ENCODE measurements at places on chromosomes 7 and 10.

DNA sequence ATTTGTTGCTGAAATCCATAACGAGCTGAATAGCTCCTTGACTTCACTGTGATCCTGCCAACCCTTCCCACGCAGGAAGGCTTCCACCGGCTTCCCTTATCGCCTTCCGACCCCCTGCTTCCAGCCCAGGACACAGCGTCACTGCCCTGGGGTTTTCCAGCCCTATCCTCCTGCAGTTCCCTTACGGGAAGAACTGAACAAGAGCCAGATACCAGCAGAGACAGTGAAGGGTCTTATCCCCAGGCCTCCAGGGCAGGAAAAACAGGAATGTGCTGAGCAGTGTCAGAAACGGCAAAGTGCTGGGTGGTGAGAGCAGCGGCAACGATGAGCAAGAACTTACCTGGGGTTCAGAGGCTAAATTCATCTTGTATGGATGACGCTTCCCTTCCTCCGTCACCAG is 22.4 kb downstream of the PDLIM1 start:
- DNase-seq = no peak

- no peak for DNase-seq
These were observed 5.1 kb downstream of the SCART1 start for GRCh38 chr10:133458710-133459453.

- DNase-seq = no peak
These were observed 117.8 kb upstream of the INSYN2A start for GRCh38 chr10:127313996-127314700.

DNA sequence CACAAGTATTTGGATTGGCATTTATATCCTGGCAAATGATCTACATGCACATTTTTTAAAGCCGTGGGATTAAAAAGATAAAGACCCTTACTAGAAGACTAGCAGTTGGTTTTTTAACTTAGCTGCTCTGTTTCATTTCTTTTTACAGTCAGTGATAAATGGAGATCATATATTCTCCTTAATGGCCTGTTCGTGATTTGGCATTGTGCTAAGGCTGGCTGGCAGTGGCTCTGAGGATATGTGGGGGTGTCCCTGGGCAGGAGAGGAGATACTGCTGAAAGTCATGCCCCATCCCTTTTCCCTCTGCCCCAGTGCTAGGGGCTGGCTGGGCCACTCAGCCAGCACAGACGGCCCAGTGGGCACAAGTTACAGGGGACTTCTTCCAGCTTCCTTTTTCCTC is 341.7 kb downstream of the PRPF18 start:
- DNase-seq = no peak

DNA sequence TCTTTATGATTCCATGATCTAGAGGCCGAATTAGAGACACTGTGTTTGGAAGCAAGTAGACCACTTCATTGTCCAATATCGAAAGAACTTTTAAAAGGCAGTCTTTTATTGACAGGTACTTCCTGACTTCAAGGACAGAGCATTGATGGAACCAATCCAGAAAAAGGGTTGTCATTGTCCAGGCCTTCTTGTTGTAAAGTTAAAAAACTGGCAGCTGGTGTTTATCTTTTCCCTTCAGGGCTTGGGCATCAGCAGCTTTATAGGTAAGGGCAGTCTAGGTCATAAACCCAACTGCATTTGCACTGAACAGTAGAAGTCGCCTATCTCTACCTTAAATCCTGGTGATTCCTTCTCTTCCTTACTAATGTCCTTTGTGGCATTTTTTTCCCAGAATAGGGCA is 95.6 kb downstream of the ST7 start:
- no peak for DNase-seq

GRCh38 chr10:30576641-30577040 is 52.9 kb downstream of the LYZL2 start:
- DNase-seq = no peak

All from NCI-H2029 (cell line).